ENCODE measurements at places on chromosomes 1 and 21.

DNA sequence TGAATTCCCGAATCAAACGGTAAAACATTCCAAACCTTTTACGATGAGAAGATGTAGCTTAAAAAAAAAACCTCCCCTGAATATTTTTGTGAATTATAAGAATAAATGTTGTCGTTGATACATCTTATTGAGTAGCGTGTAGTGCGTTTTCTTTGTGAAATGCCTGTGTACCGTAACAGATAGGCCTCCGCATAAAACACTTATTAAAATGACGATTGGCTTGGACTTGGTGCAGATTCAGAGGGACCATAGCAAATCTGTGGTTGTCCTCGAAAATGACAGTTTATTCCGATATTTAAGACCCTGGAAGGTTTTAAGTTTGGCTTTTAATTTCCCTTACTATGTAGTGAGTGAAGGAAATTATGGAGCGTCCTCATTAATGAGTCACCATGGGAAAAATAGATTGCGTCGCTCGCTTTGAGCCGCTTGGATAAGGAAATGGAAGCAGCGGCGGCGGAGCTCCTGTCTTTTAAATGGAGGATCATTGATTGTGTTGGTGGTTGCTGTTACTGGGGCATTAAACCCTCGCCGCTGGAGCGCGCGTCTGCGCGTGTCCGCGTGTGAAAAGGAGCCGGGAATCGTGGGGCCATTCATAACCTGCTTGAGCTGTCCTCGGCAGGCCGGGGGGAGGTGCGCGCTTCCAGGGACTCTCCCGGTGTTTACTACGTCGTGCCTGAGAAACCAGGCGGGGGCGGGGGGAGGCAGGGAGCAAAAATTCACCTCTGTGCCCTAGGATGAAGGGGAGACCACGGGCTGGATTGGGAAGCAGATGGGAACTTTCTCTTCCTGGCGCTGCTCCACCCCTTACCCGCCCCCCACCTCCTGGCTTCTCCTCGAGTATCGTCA is 1.6 kb downstream of the SPEN start:
- peak; percentile 82 for DNase-seq

- DNase-seq, result no peak
Observed at GRCh38 chr1:235525314-235525713, 21.1 kb upstream of the B3GALNT2 start.

- no peak for DNase-seq
Observed at GRCh38 chr1:171985639-171986038, 144.3 kb downstream of the DNM3 start.

- DNase-seq, result no peak
Observed at GRCh38 chr1:28365864-28366263, 3.7 kb upstream of the PHACTR4 start.

DNA sequence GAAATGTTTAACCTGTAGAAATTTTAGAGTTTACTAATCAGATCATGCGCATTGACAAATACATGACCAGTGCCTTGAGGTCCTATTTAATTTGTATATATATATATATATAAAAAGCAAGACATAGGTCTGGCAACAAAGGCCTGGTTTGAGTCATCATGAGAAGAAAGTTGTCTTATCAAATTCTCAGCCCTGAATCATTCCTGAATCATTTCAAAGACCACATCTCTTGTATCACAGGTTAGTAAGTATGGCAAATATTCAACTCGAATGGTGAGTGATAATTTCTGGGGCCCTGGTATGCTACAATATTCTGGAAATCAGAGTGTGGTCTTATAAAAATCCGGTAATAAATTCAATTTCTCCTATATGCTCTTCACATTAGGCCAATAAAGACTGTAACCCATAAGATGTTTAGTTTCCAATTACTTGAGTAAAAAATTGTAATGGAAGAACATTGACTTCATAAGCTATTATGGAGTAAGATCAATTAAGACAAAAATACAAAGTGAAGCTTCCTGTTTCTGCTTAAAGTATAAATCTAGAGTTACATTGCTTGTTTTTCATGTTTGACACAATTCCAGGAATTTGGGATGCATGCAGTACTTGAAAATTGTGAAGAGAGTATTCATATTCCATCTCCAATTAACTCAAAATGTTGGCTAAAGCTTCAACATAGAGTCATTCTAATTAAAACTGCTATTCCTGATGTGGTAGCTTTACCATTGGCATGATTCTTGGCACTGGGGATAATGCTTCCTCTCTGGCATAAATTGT is 309.4 kb downstream of the BRINP3 start:
- DNase-seq, result no peak

DNA sequence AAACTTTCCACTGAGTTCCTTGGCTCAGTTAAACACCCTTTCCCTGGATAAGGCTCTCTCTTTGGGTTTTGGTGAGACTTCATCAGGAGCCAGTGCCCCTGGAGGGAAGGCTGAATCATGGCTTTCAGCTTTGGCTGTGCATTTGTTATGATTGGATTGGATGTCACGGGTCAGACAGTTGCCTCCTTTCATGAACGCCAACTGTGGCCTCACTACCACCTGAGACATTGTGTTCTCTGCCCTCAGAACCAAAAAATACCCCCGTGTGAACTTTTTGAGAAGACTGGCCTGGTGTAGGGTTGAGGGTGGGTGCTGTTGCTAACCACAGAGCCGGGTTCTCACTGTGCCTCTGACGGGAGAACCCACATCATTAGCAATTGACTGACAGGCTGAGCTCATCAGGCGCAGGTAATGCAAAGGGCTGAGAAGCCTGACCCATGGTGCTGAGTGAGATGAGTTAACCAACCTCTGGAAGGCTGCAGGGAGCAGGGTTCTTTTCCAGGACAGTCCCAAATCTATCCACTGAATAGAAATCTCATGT is 65.6 kb downstream of the HHAT start:
- no peak for DNase-seq

GRCh38 chr1:162994921-162995320 is 74.2 kb upstream of the RGS4 start:
- no peak for DNase-seq

DNA sequence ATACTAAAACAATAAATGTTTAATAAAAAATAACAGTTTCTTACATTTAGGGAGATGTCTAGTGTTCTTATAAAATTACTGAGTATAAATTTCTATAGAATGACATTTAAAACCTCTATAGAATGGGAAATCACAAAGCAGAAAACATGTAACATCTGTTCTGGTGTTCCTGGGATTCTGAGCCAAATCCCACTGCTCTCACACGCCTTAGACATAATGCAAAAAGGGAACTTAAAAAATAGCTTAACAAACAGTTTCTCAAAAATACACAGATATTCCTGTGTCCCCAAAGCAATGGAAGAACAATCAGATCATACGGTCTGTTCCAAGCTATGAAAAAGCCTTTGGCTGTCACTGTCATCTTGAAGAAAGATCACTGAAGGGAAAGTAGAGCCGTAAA is 27.0 kb upstream of the ZNF124 start:
- no peak for DNase-seq

GRCh38 chr1:231681006-231681405 is 54.4 kb downstream of the DISC1 start:
- no peak for DNase-seq

DNA sequence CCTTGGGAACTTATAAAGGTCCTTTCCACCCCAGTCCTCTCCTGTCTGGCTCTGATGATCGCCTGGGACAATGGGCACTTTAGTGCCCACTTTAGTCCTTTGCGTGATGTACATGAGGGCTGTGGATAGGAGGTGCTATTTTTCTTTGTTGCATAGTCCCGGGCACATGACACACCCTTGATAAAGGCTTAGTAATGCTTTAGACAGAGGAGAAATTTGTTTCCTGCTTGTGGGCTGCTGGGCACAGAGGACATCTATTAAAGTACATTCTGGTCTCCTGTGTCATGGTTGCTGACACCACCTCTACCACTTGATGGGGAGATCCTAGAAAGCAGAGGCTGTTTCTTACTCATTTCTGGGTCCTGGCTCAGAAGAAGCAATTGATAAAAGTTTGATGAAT is 5.4 kb upstream of the KNCN start:
- no peak for DNase-seq

- DNase-seq, result no peak
Observed at GRCh38 chr1:108082001-108082400, 117.0 kb upstream of the VAV3 start.

Measured in skin of body (tissue), 3 donors.